ENCODE measurements at places on chromosomes 2 and 18.

DNA sequence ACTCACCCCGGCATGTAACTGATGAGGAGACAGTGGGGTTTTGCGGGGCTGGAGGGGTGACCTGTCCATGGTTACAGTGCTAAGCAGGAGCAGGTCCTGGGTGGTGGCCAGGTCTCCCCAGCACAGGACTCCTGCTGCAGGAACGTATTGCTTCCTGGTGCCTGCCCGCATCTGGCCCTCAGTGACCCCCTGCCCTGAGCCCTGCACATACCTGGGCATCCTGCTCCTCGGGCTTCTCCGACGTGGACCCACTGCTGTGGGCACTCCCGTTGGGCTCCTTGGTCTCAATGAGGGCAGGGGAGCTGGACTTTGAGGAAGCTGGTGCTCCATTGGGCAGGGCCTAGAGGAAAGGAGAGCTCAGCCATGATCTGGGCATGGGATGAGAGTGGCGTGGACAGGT lies 43.5 kb downstream of the CENPO start:
- no peak for DNase-seq

GRCh38 chr18:23648940-23649607 lies 13.6 kb downstream of the ANKRD29 start:
- no peak for DNase-seq

- DNase-seq: no peak
These were observed 5.0 kb downstream of the ACTR2 start for GRCh38 chr2:65232636-65233035.

DNA sequence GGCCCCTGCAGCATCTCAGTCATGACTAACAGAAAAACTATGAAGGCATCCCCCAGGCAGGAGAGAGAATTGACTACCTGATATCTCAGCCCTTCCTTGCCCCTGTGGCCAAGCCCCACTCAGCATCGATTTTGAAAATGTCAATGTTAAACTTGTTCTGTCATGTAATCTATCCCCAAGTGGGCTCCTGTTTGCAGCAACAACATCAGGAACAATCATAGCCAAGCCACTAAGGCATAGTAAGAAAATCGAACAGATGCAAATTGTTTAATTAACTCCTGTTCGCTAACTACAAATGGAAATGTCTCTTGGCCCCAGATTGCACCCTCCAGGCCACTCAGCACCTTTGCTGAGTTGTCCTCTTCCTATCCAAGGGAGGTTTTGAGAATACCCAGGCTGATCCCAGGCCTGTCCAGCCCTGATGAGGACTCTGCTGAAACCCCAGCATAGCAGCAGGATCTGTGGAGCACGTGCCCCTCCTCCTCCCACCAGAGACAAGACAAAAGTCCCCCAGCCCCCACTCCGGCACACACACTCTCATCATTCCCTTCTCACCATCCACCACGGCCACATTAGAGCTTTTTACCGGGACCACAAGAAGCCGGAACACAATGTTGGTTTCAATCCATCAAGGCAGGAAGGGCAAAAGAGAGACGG lies 150.1 kb downstream of the TNS1 start:
- DNase-seq: no peak

- no peak for DNase-seq
These were observed 41.3 kb downstream of the RRM2 start for GRCh38 chr2:10163498-10164486.

DNA sequence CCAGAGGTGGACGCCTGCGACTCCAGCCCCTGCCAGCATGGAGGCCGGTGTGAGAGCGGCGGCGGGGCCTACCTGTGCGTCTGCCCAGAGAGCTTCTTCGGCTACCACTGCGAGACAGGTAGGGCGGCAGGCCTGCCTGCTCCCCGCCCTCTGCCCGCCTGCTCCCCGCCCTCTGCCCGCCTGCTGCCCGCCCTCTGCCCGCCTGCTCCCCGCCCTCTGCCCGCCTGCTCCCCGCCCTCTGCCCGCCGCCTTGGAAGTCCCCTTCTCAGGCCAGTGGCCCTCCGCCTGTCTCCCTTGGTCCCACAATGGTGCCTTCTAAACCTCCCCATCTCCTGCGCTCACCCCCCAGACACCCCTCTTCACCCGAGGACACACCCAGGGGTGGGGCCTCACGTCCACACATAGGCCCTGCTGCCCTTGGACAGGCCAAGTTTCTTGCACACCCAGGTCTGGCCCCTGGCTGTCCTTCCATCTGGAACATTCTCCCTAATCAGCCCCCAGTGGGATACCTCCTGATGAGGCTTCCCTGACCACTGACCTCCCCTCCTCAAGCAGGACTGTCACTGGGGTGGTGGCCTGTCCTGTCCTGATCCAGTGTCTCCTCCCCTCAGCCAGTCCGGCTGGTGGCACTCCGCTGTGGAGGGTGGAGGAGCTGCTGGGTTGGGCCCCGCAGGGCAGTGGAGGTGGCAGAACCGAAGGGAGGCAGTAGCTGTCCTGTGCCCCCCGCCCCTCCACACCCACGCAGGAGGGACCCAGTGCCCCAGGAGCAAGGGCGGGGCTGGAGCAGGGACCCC lies 37.9 kb downstream of the MTERF4 start:
- DNase-seq: peak; percentile 72

DNA sequence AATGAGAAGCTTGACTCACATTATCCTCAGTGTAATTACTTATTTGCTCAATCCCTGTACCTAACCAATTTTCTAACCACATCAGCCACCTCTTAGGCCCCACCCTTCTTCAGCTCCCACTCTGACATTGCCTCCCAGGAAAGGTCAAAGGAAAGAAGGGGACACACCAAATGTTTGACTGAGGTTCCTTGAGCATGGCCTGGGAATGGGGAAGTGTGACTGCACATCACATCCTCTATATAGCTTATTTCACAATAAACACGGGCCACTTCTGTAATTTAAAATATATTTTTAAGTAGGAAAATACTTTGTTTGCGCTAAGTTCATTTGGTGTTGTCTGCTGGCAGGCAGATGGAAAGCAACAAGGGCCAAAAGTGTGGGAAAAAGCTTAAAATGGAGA lies 3.0 kb upstream of the FIGLA start:
- DNase-seq: no peak

GRCh38 chr2:161905389-161906046 lies 168.5 kb downstream of the DPP4 start:
- DNase-seq: peak; percentile 0

- peak; percentile 65 for DNase-seq
These were observed 6.8 kb downstream of the CCBE1 start for GRCh38 chr18:59690186-59690982.

- no peak for DNase-seq
These were observed 62.2 kb downstream of the PPP4R1 start for GRCh38 chr18:9552191-9552590.

DNA sequence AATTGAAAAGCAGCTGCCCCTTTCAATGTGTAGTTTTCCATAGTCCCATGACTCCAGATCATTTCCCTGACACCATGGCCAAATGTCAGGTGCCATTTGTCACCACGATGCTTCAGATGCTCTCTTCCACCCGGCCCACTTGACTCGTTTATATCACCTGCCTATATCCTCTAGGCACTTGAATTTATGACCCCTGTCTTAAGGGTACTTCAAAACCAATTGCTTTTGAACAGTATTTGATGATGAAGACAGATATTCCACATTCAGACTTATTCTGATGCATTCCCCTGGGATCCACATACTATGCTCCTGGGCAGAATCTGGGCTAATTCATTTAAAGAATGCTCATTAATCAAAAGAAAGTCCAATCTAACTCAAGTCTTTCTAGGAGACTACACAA lies 16.9 kb upstream of the RHBDD1 start:
- peak; percentile 57 for DNase-seq

DNA sequence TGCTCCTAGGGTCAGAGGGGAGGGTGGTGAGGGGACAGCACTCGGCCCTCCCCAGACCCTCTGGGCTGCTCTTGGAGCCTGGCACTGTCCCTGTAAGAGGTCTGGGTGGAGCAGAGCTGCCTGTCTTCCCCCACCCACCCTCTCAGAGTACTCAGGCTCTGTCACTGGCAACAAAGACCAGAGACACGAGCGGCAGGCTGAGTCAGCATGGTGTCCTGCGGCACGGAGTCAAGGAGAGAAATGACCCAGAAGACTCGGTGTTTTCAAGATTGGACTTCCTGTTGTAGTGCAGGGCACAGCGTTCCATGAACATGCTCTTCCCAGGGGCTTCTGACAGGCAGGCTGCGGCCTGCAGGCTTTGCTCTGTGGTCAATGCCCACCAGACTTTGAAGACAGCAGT lies 19.9 kb downstream of the SIGLEC15 start:
- no peak for DNase-seq

- DNase-seq: no peak
These were observed 441.4 kb downstream of the DCDC2C start for GRCh38 chr2:4144731-4145130.

GRCh38 chr2:144102386-144102785 lies 417.5 kb downstream of the ZEB2 start:
- DNase-seq: peak; percentile 15

- no peak for DNase-seq
These were observed 39.5 kb upstream of the CERS6 start for GRCh38 chr2:168416555-168416954.

- no peak for DNase-seq
These were observed 166.8 kb downstream of the DYSF start for GRCh38 chr2:71620116-71620515.

DNA sequence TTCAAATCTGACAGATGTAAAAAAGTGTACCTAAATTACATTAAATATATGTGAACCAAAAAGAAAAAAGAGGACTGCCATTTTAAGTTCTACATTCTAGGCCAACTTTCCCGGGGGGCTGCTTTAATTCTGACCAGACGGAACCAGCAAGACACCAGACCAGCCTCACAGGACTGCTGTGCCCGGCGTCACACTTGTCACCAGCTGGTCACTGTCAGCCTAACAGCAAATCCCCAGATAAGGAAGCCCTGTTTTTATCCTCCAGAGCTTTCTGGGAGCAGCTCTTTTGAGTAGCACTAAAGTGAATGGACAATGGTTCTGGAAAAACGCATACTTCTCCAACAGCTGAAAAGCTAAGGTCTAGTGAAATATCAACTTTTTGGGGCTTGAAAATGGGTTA lies 35.6 kb downstream of the CYB5A start:
- no peak for DNase-seq

DNA sequence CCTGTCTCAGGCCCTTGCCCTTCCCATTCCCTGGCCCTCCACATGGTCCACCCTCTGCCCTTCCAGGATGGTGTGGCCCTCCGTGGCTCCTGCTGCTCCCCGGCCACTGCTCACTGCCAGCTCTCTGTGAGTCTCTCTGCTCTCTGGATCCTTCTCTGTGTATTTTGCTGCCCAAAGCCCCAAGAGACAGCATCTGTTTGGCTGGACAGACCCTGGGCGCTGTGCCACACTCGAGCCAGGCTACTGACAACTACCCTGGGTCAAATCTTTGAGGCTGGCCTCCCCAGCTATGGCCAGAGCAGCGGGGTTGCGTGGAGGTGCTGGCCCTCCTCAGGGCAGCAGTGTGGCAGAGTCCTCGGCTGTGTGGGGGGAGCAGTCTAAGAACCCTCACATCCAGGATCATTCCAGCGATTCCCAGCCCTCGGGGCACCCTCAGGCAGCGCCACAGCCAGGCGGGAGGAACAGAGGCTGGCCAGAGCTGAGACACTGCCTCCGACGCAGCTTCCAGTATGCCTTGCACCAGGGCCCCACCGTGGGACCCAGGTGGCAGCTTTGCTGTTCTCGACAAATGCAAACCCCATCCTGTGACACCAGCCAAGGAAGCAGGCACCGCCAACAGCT lies 139.4 kb upstream of the GLI2 start:
- DNase-seq: no peak

- no peak for DNase-seq
These were observed 2.2 kb upstream of the CAD start for GRCh38 chr2:27214941-27215340.

DNA sequence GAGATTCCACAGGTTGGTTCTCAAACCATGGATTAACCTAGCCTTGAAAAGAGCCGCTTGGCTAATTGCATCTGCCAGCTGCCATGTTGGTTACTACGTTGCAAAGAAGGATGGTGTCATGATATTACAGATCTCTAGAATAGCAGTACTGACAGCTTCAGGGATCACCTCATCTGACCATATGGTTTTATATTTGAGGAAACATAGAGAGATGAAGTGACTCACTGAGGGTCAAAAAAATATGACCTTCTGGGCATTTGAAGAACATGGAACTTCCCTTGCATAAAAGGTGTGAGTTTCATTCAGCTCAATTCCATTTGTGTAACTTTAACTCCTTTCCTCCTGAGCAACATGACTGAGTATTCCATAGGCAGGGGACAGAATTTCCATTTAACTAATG lies 242.3 kb downstream of the SETBP1 start:
- DNase-seq: no peak

- DNase-seq: no peak
These were observed 12.2 kb upstream of the ME2 start for GRCh38 chr18:50866765-50867164.

GRCh38 chr18:10511236-10511635 lies 14.6 kb upstream of the NAPG start:
- no peak for DNase-seq

GRCh38 chr2:137221797-137222492 lies 456.6 kb downstream of the THSD7B start:
- no peak for DNase-seq

- no peak for DNase-seq
These were observed 531.8 kb downstream of the ZEB2 start for GRCh38 chr2:143988082-143988481.

DNA sequence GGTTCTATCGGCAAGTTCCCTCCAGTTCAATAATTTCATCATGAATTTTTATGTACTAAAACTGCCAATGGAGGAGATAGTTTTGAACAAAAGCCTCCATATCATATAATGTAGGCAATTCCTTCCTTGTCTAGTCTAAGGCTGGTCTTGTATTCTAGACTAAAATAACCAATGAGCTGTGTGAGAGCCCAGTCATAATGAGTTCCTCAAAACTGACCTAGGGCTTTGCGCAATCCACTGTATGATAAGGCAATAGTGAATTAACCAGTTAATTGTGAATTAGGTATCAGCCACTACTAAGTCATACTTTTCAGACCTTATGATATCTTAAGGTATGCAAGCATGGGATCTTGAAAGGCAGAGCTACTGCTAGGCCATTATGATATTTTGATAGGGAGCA lies 7.6 kb upstream of the UXS1 start:
- DNase-seq: no peak

- DNase-seq: no peak
These were observed 47.5 kb downstream of the TRIB2 start for GRCh38 chr2:12764075-12764730.
